Activated T-cell treated with anti-CD3 and anti-CD28 coated beads, Interleukin-2, amount 50 U/mL, for 72 hours (primary cell): ENCODE measurements at places on chromosomes 16 and 17. TPM values are rescaled to one million over a fixed set of nuclear protein-coding genes. Genes with fewer than 3 reads are reported as not detected.

The PTX4 gene
- total RNA-seq: not detected

The TNS4 gene
- 10.6 TPM for total RNA-seq

The MED1 gene
- 88.3 TPM for total RNA-seq

The CACNA1H gene
- total RNA-seq: 0.79 TPM

The RCVRN gene
- total RNA-seq: not detected

The TP53TG3 gene
- not detected for total RNA-seq

The RNU2-1 gene
- total RNA-seq: 5,082 TPM

The ZKSCAN2 gene
- 6.7 TPM for total RNA-seq

The LHX1 gene
- total RNA-seq: 0.32 TPM

The HIRIP3 gene
- 45.8 TPM for total RNA-seq

The COL1A1 gene
- 9.8 TPM for total RNA-seq

The CTRB1 gene
- not detected for total RNA-seq

DNA sequence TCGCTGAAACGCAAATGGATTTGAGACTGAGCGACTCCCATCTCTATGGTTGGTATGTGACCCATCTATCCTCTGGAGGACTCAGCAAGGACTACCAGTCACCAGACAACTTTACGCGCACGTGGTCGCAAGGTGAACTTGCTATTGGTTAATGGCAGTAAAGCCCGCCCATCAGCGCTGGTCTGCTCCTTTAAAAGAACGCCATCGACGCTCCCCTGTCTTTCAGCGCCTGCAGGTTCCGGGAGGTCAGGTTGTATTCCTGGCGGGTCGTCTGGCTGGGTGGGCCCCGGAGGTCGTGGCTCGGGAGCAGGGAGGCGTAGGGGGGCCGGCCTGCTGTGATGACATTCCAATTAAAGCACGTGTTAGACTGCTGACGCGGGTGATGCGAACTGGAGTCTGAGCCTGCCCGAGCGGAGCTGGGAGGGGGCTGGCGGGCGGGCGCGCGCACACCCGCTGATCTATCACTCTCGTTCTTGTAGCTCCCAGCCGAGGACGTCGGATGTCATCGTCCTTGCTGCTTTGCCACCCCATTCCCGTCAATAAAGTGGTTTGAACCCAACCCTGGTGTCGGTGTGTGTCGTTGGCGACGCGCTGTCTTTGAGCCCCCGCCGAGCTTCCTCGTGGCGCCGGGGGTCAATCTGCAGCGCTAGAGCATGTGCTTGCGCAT lies 15.9 kb upstream of the ERN1 start:
- DNase-seq: peak; percentile 96

- DNase-seq: no peak
Observed at GRCh38 chr17:43579566-43580140, 33.5 kb upstream of the ETV4 start.

DNA sequence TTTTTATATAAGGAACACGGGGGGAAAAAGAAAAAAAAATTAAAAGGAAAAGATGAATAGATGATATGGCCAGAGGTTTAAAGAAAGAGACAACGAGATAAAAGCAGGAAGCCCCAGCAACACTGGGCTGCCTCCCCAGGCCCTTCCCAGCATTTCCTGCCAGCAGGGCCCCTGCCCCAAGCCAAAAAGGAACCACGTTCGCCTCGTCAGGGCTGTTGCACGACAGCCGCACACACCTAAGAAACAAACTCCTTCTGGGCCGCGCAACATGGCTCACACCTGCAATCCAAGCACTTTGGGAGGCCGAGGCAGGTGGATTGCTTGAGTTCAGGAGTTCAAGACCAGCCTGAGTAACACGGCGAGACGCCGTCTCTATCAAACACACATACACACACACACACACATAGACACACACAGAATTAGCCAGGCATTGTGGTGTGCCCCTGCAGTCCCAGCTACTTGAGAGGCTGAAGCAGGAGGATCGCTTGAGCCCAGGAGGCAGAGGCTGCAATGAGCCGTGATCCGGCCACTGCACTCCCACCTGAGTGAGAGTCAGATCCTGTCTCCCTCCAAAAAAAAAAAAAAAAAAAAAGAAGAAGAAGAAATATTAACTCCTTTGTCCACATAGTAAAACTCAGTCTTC lies 83.0 kb downstream of the ANKRD11 start:
- no peak for DNase-seq

DNA sequence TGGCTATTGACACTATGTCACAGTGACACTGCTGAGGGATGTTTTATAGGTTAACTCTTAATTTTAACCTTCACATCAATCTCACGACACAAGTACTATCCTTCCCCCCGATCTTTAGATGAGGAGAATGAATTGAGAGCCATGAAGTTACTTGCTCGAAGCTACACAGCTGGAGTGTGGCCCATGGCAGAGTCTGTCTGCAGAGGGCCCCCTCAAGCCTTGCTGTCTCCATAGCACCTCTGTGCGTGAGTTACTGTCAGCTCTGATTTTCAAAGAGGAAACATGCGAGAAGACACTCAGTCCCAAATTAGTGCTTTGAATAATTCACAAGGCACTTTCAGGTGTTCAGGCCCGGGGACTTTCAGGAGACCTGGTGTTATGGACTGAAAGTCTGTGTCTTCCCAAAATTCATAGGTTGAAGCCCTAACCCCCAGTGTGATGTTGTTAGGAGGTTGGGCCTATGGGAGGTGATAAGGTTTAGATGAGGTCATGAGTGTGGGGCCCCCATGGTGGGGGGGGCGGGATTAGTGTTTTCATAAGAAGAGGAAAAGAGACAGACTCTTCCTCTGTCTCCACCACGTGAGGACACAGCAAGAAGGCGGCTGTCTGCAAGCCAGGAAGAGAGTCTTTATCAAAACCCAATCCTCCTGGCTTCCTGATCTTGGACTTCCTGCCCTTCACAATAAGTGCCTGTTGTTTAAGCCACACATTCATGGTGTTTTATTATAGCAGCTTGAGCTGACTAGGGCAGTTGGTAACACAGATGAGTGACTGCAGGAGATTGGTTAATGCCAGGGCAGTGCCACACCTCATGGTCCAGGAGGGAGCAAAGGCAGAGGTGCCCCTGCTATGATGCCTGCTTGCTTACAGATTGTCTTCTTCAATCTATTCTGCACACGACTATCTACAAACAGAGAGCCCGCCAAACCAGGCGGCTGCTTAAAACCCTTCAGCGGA lies 281.8 kb downstream of the HAPSTR1 start:
- no peak for DNase-seq

DNA sequence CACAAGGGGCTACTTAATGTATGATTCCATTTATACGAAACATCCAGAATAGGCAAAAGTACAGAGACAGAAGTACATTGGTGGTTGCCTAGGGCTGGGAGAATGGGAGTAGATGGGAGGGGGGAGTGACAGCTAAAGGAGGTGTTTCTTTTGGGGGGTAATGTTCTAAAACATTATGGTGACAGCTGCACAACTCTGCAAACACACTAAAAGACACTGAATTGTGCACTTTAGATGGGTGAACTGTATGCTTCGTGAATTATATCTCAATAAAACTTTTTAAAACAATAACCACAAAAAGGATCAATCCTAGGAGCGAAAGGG lies 661 bp downstream of the LYRM9 start:
- DNase-seq: no peak

- DNase-seq: no peak
Observed at GRCh38 chr16:77430787-77431585, 3.8 kb downstream of the ADAMTS18 start.

DNA sequence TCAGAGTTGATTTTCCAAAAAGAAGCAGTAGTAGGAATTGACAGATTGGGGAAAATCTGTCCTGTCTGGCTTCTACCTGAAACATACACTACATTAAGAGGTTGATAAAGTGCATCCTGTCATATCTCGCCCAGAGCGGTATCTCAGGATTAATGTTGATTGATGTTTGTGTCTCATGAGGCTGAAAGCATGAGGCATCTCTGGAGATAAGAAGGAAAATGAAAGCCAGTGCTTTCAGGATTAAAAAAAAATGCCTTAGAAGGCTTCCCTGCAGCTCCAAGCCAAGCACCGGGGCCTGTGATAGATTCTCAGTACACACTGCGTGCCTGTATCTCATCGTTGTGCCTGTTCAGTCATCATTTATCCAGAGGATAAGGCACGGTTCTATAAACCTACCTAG lies 26.4 kb upstream of the CD300E start:
- DNase-seq: no peak

DNA sequence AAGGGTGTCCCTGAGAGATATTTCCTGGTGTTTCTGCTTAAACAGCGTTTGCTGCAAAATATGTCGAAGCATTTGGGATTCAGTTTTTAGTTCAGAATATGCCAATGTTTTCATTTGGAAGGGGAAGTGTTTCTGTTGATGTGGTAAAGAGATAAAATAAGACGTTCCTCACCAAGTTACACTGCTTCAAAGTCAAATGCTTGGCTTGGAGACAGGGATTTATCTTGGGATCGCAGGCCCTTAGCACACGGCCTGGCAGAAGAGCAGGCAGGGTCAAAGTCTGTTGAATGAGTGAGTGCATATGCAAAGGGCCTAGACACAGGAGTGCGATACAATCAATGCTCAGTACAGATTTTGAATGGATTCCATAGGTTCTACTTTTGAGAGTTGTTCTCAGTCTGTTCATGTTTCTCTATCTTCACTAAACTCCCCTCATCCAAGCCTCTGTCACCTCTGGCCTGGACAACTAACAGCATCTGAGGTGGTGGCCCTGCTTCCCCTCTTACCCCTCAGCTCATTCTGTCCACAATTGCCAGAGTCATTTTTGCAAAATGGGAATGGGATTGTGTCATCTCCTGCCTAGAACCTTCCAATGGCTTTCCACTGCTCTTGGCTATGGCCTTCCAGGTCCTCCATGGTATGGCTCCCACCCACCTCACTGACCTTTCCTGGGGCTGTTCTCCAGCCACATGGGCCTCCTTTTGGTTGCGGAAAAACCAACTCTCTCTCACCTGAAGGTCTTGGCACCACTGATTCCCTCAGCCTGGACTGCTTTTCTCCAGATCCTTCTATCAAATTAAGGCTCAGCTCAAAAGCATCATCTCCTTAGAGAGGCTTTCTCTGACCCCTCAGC lies 3.2 kb downstream of the DEXI start:
- no peak for DNase-seq

DNA sequence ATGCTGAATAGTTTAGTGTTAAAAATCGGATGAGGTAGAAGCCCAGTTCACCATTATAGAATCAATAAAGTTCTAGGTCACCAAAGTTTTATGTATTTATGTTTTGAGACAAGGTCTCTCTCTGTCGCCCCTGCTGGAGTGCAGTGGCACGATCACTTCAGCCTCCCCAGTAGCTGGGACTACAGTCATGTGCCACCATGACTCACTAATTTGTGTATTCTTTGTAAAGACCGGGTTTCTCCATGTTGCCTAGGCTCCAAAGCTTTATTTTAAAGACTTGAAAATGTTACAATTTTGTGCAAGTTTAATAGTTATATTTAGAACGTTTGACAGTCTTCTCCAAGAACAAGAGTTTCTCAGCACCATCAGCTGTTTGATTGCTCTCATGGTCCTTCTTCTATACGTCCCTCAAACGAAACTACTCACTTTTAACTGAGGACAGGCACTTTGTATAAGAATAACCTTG lies 32.1 kb downstream of the NDE1 start:
- peak; percentile 42 for DNase-seq

- peak; percentile 88 for DNase-seq
Observed at GRCh38 chr17:42101513-42102292, 3.4 kb upstream of the ZNF385C start.

- no peak for DNase-seq
Observed at GRCh38 chr16:54055864-54056263, 230.7 kb downstream of the IRX3 start.

DNA sequence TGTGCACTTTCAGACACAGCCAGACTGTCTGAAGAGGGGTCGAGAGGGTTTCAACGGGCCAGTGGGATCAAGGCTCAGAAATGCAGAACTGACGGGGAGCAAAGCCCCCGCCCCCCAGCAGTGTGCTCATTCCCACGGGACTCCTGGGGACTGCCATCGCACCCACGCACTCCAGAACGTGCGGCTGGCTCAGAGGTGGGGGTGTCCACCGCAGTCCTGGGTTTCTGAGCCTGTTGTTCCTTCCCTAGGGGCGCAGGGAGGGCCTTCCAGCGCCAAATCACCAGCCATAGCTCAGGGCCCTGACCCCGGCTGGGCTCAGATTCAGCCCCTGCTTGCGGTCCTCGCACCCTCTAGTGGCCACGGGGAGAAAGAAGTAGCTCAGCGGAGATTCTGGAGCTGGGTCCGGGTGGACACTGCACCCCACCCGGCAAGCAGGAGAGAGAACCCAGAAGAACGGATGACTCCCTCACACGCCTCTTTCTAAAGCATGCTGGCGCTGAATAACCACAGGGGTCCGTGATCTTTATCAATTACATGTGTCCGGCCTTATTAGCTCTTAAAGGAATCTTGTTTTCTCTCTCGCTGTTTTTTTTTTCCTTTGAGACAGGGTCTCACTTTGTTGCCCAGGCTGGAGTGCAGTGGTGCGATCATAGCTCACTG lies 45.0 kb upstream of the USP7 start:
- peak; percentile 79 for DNase-seq

DNA sequence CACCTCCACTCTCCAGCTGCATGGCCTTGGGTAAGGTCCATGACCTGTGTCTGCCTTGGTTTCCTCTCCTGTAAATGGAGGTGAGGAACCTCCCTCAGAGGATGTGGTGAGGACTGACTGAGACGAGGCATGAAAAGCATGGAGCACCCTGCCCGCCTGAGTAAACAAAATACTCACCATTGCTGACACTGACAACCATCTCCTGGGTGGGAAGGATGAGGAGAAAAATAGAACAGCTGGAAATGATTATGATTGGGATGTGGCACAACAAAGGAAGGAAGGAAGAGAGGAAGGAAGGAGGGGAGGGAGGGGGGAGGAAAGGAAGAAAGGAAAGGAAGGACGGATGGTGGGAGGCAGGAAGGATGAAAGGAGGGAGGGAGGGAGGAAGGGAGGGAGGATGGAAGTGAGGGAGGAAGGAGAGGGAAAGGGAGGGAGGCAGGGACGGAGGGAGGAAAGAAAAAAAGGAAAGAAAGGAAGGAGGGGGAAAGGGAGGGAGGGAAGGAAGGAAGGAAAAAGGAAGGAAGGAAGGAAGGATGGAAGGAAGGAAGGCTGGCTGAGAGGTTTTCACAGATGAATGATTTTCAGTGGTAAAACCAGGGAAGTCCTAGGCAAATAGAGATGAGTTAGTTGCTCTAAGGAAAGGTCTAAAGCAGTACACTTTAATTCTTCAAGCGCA lies 276.5 kb upstream of the XYLT1 start:
- no peak for DNase-seq

- no peak for DNase-seq
Observed at GRCh38 chr17:27384726-27385125, 71.5 kb upstream of the KSR1 start.

DNA sequence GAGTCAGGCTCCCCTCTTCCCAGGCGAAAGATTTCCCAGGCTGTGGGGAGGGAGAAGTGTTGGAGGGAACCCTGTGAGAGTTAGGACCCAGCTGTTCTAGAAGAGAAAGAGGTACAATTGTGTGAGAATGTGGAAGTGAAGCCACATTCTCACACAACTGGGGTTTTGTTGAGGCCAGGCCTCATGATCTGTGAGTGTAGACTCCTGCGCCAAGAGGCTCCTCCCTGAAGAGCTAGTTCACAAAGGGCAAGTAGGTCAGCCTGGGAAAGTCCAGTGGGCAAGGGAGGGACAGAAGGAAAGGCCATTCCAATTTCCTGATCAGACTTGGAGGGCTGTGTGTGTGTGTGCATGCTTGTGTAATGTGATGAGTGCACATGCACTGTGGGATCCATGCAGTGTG lies 15.2 kb downstream of the CD300LF start:
- no peak for DNase-seq

GRCh38 chr17:5662409-5663085 lies 78.2 kb upstream of the NLRP1 start:
- DNase-seq: no peak
